ENCODE measurements at places on chromosomes 1 and 21.

DNA sequence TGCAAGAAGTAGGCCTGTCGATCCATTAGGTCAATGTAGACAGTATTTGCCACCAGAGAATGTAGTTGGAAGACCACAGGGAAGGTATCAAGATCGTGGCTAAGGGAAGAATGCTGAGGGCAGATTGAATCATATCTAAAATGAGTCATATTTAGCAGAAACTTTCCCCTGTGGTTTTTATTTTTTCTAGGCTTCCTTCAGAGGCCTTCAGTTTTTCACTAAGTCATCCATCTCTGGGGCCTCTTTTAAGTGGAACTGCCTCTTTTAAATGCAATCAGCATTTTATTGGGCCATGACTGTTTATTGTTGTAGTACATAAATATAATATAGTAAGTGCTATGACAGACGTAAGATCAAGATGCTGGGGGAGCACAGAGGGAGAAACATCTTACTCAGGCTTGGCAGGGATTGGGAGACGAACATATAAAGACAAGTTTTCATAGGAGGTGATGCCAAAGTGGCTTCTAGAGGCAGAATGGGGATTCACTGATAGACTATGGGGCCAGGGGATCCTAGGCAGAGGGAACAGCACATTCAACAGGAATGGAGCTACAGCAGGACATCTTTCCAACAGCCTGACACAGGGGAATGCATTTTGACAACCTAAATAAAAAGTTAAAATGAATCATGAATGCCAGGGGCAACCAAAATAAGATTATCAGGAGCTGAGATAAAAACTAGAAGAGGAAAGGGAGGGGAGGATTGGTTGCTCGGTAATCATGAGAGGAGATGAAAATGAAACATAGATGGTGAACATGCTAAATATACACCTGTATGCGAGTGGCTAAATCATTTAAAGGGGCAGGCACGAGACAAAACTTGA lies 20.1 kb downstream of the UBE2U start:
- DNase-seq = no peak

DNA sequence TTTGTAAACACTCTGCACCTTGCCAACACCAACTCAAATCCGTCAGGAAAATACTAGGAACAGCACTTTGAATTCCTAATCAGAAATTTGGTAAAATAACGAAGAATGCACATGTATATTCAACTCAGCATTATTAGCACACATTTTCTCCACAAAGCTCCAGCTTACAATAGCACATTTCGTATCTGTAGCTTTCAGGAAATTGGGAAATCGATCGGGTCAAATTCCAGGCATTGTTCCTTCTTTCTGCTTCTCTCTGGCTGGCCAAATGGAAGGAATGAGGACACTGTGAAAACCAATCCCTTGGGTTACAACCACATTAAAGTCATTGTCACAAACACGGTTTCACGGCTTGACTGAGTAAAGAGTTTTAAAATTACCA lies 58.6 kb downstream of the NPHP4 start:
- DNase-seq = no peak

GRCh38 chr1:16438924-16439323 lies 1.6 kb upstream of the NECAP2 start:
- no peak for DNase-seq

DNA sequence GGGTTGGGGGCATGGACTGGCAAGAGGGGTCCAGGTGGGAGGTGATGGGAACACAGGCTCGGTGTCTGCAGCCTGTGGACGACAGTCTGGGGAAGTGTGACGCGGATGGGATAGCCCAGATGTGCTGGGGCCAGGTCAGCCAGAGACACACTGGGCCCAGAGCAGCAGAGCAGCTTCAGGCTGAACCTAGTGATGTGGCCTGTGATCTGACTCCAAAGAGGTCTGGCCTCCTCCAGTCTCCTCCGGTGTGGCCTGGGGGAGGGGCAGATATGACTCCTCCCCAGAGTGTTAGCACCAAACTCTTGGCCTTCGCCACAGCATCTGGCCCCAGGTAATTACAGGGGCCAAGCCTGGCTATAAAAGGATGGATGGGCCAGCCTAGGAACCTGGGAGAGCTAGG lies 13.5 kb downstream of the EFNA3 start:
- no peak for DNase-seq

GRCh38 chr1:169785267-169785666 lies 9.4 kb downstream of the METTL18 start:
- no peak for DNase-seq

DNA sequence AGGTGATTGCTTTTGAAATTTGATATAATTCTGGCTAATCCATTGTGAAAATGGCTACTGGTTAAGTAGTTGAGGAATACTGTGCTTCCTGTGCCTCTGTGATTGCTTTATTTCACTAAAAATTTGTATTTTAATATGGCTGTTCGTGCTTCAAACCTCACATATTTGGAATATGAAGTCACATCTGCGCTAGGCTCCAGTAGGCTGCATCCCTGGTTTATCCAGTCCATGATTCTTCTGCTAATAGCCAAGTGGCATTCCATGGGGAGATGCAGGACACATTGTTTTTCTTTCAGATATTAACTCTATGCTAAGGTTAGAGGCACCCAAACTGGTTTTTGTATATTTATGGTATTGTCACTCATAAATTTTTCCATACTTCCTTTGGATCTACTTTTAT lies 25.9 kb downstream of the DNM3 start:
- no peak for DNase-seq

- DNase-seq = no peak
Measured at GRCh38 chr21:31752967-31753366, 21.0 kb upstream of the SCAF4 start.

Data from spinal cord (tissue), 10 donors.